ENCODE measurements at places on chromosomes 7 and 10. TPM values are rescaled to one million over a fixed set of nuclear protein-coding genes. Genes with fewer than 3 reads are reported as not detected.
A peak's percentile ranks its signal among the peaks of the same experiment; 100 is the strongest.

GRCh38 chr10:33329178-33329577 lies 5.3 kb downstream of the NRP1 start:
- H3K27me3 ChIP-seq: no peaks in the 10 kb centered on the region
- no peaks in the 10 kb centered on the region for H3K36me3 ChIP-seq
- peaks cover 68% of the 10 kb centered on the region for H3K4me1 ChIP-seq
- peak overlapping the region; percentile 64 for H3K4me3 ChIP-seq

GRCh38 chr10:48634984-48635557 lies 30.2 kb upstream of the ARHGAP22 start:
- H3K4me3 ChIP-seq: no peak overlapping the region
- peaks cover 3% of the 10 kb centered on the region for H3K4me1 ChIP-seq
- H3K27ac ChIP-seq: peak overlapping the region; percentile 52
- H3K27me3 ChIP-seq: peaks cover 7% of the 10 kb centered on the region

GRCh38 chr7:129784783-129785684 lies 167.7 kb downstream of the UBE2H start:
- no peak overlapping the region for H3K27ac ChIP-seq
- peak overlapping the region; percentile 5 for H3K4me3 ChIP-seq
- H3K36me3 ChIP-seq: no peaks in the 10 kb centered on the region
- DNase-seq: peak; percentile 81

DNA sequence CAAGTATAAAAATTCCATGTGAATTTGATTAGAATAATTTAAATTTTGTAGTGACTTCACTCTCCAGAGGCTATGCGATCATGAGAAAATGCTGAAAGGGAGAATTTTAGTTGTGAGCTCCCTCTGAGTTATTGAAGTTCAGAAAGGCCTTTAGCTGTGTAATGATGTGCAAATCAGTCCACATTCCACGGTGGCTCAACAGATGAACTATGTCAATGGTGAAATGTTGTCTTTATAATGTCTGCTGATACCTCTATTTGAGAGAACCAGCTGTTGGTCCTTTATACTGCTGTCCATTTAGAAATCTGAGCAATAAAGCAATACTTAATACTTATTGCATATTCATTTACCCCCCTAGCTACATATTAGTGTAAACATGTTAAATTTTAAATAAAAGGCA lies 7.1 kb upstream of the ITGB8 start:
- H3K27me3 ChIP-seq: peaks cover 4% of the 10 kb centered on the region
- no peak overlapping the region for H3K27ac ChIP-seq
- no peaks in the 10 kb centered on the region for H3K36me3 ChIP-seq
- no peaks in the 10 kb centered on the region for H3K4me1 ChIP-seq

DNA sequence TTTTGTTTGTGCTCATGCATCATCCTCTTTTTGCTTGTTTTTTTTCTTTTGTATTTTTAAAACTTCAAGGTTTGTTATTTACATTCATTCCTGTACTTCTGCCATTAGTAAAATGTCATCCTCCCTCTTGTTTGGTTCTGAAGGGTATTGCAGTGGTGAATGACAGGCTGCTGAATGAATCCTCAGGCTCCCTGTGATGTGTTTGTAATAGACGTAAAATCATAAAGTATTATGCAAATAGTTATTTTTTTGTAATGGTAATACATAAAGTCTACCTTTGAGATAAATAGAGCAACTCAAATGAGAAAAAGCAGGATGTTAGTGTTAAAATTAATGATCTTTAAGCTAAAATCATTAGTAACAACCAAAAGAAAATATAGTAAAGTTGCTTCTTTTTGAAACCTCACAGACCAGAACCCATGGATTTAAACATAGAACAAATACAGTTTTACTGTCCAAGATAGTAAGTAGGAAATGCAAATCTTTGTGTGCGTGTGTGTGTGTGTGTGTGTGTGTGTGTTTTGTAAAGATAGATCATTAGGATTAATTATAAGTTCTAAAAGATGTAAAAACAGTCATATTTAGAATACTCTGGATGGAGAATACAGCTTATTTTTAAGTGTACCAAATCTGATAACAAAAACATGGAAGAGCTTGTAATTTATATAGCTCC lies 4.5 kb downstream of the GLCCI1 start:
- H3K4me1 ChIP-seq: peaks cover 76% of the 10 kb centered on the region
- no peaks in the 10 kb centered on the region for H3K36me3 ChIP-seq
- H3K4me3 ChIP-seq: peak overlapping the region; percentile 79
- H3K27me3 ChIP-seq: no peaks in the 10 kb centered on the region
- H3K27ac ChIP-seq: no peak overlapping the region
- no peak for DNase-seq

- H3K4me1 ChIP-seq: no peaks in the 10 kb centered on the region
- H3K4me3 ChIP-seq: no peak overlapping the region
- no peak for DNase-seq
- H3K27ac ChIP-seq: no peak overlapping the region
Observed at GRCh38 chr7:83475420-83475819, 173.5 kb downstream of the SEMA3E start.

- H3K4me3 ChIP-seq: no peak overlapping the region
- no peak overlapping the region for H3K27ac ChIP-seq
- no peaks in the 10 kb centered on the region for H3K27me3 ChIP-seq
- DNase-seq: peak; percentile 78
- H3K36me3 ChIP-seq: no peaks in the 10 kb centered on the region
Observed at GRCh38 chr10:70558871-70559810, 43.4 kb downstream of the PRF1 start.

- no peak for DNase-seq
- H3K36me3 ChIP-seq: no peaks in the 10 kb centered on the region
- H3K4me1 ChIP-seq: peaks cover 8% of the 10 kb centered on the region
- no peak overlapping the region for H3K27ac ChIP-seq
Observed at GRCh38 chr7:16975712-16976111, 93.9 kb upstream of the AGR3 start.

DNA sequence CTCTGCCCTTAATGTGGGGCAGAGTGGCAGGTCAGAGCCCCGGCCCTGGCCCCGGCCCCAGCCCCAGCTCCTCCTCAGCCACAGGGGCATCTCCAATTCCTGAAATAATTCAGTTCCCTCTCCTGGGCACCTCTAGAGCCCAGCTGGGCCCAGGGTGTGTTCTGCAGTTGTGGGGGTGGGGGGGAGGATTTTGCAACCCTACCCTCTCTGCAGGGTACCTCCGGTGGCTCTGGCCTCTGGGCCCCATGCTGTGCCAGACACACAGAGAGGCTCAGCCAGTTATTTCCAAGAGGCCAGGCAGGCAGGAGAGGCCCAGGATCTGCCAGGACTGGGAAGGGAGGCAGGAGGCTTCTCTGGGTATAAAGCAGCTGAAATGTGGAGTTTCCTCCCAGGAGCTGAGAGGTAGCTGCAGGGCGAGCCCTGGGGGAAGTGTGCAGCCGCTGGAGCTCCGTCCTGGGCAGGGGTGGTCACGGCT lies 47.9 kb downstream of the PWWP2B start:
- H3K27ac ChIP-seq: peak overlapping the region; percentile 2
- no peaks in the 10 kb centered on the region for H3K27me3 ChIP-seq
- peaks cover 64% of the 10 kb centered on the region for H3K4me1 ChIP-seq
- H3K36me3 ChIP-seq: no peaks in the 10 kb centered on the region
- H3K4me3 ChIP-seq: no peak overlapping the region
- peak; percentile 75 for DNase-seq

DNA sequence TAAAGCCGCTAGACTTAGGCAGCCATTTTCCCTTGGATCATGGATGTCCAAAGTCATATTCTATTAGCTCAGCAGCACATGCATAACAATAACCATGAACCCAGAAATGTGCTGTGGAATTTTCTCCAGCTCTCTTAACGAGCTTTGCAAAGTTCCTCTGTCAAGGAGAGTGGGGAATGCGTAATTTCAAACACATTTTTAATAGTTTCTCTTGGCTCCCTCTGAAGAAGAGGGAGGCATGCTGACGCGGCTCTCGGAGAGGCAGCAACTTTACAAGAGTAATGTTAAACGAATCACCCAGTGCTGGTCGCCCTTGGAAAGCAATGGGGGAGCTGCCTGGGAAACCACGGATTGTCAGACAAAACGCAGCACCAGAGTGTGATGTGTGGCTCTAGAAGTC lies 114.8 kb downstream of the RAB18 start:
- no peaks in the 10 kb centered on the region for H3K27me3 ChIP-seq
- H3K36me3 ChIP-seq: no peaks in the 10 kb centered on the region
- no peak overlapping the region for H3K27ac ChIP-seq
- H3K4me1 ChIP-seq: no peaks in the 10 kb centered on the region

GRCh38 chr7:105389088-105389650 lies 448 bp upstream of the SRPK2 start:
- peaks cover 20% of the 10 kb centered on the region for H3K4me1 ChIP-seq
- H3K4me3 ChIP-seq: peak overlapping the region; percentile 48
- peak overlapping the region; percentile 89 for H3K27ac ChIP-seq
- no peak for DNase-seq
- H3K27me3 ChIP-seq: no peaks in the 10 kb centered on the region

DNA sequence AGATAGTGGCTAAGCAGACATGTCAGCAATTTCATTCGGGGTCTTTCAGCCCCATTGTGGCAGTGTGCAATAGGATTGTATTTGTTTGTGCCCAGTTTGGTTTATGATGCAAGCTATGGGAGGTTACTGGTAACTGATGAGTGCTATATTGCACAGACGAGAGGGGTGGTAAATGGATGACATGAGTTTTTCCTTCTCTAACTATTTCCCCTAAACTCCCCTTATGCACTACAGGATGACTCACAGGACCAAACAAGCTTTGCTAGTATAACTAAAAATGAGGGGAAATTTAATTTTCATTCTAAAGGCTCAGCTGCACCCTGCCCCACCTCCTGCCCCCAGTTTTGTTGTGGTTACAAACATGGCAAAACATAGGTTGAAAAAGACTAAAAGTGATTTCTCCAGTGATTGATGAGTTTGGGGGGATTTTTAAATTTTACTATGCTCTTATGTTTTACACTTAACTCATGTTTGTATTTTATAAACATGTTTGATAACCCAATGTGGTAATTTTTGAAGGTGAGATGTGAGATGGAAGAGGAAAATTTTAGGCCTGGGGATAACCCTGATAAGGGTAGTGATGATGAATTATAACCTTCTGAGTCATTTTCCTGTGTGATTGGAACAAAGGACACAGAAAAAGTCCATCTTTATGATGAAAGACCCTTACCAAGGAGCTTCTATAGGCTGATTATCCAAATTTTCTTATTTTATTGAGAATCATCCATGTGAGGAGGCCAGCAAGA lies 60.8 kb upstream of the NAMPT start:
- no peaks in the 10 kb centered on the region for H3K36me3 ChIP-seq
- peaks cover 27% of the 10 kb centered on the region for H3K4me1 ChIP-seq
- no peak overlapping the region for H3K27ac ChIP-seq
- H3K27me3 ChIP-seq: no peaks in the 10 kb centered on the region

DNA sequence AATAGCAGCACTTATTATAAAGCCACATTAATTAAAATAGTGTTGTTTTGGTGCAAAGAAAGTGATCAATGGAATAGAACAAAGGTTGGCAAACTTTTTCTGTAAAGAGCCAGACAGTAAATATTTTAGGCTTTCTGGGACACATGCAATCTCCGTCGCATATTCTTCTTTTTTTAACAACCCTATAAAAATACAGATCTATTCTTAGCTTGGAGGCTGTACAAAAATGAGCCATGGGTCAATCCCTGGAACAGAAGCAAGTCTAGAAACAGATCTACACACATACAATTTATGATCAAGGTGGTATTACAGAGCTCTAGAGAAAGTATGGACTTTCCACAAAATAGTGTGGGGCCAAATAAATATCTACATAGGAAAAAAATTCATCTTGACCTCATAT lies 71.8 kb downstream of the ARHGAP21 start:
- no peak overlapping the region for H3K4me3 ChIP-seq
- no peak overlapping the region for H3K27ac ChIP-seq
- no peaks in the 10 kb centered on the region for H3K36me3 ChIP-seq

DNA sequence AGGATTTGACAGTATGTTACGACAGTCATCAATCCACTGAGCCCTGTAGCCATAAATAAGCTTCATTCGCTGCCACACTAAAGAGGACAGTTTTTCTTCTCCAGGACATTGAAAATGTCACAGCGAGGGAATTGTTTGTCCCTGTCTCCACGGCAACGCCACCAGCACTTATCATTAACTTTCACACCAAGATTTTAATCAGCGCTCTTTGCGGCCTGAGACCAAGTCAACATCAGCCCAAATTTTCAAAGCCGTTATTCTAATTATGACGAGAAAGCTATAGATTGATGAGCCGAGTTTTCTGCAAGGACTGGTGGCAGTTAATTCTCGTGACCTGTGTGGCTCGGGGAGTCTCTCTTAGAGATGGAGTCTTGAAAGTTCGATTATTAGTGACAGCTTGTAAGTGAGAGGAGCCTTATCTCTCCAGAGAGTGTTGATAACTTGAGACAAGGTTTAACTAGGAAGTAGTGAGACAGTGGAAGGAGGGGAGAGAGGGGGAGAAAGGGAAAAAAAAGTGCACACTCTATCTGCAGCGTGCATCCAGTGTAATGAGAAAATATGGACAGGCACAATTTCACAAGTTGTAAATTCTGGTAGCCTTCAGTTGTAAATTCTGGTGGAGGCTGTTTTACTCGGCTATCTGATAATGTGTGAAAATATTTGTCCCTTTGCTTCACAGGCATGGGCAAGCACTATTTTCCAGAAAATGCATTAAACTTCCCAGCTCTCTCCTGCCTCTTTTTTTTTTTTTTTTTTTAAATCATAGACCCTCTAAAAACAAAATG lies 473.3 kb downstream of the LRMDA start:
- H3K4me1 ChIP-seq: no peaks in the 10 kb centered on the region
- H3K27ac ChIP-seq: no peak overlapping the region
- no peak for DNase-seq

- peaks cover 89% of the 10 kb centered on the region for H3K4me1 ChIP-seq
- no peak overlapping the region for H3K27ac ChIP-seq
Observed at GRCh38 chr7:17307000-17307399, 8.5 kb downstream of the AHR start.

DNA sequence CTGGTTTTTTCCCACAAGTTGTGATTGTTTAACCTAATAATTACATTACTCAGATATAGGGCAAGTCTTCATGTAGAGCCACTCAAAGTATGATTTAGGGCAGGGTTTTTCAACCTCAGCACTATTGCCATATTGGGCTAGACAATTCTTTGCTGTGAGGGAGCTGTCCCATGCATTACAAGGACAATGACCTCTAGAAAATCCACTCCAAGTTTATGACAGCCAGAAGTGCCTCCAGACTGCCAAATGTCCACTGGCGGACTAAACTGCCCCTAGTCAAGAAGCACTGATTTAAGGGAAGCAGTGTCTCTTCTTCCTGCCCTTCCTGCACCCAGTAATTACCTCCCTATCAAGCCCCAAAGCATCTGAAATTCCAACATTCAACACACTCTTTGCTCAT lies 54.4 kb downstream of the ZNF800 start:
- H3K4me1 ChIP-seq: no peaks in the 10 kb centered on the region
- no peaks in the 10 kb centered on the region for H3K27me3 ChIP-seq
- no peaks in the 10 kb centered on the region for H3K36me3 ChIP-seq
- H3K27ac ChIP-seq: no peak overlapping the region
- DNase-seq: no peak

- DNase-seq: no peak
- H3K4me3 ChIP-seq: no peak overlapping the region
- no peaks in the 10 kb centered on the region for H3K36me3 ChIP-seq
- no peaks in the 10 kb centered on the region for H3K27me3 ChIP-seq
Observed at GRCh38 chr10:5945190-5945509, 32.2 kb downstream of the IL15RA start.

- no peak overlapping the region for H3K4me3 ChIP-seq
- H3K27me3 ChIP-seq: peaks cover 3% of the 10 kb centered on the region
- no peak for DNase-seq
- H3K27ac ChIP-seq: no peak overlapping the region
Observed at GRCh38 chr10:125156196-125156595, 4.2 kb downstream of the CTBP2 start.

The FXYD4 gene
- not detected for total RNA-seq

The LRIT1 gene
- not detected for total RNA-seq

The PALD1 gene
- total RNA-seq: 19.3 TPM

The GIMAP5 gene
- total RNA-seq: 74.2 TPM

The GNGT1 gene
- total RNA-seq: not detected

The AOAH gene
- total RNA-seq: 292 TPM

The HGF gene
- total RNA-seq: 33.6 TPM

The VSTM2A gene
- total RNA-seq: not detected

The TRIL gene
- total RNA-seq: 9.0 TPM

The AASS gene
- total RNA-seq: 11.9 TPM
